A549 treated with CpdA at 1 μM for 4 hours (cell line): ENCODE measurements at places on chromosomes 5 and 9. TPM values are rescaled to one million over a fixed set of nuclear protein-coding genes. Genes with fewer than 3 reads are reported as not detected.

The SLC6A7 gene
- 0.01 to 0.07 TPM in 2 of 5 replicates, not detected in the others for total RNA-seq

The SH2D3C gene
- total RNA-seq: 0.03 to 0.16 TPM (median 0.13 TPM) in 4 of 5 replicates, not detected in the other

The RORB gene
- not detected in 5 replicates for total RNA-seq

The LCN15 gene
- 0.09 TPM in 1 of 5 replicates, not detected in the others for total RNA-seq

The TMEM252 gene
- not detected in 5 replicates for total RNA-seq

The PPP3R2 gene
- total RNA-seq: not detected in 5 replicates

The GNE gene
- total RNA-seq: 11.3 to 16.7 TPM (median 13.7 TPM) in 5 replicates

The TXNDC8 gene
- not detected in 5 replicates for total RNA-seq

The RCL1 gene
- 35.7 to 42.6 TPM (median 39.6 TPM) in 5 replicates for total RNA-seq

The GFPT2 gene
- 44.2 to 56.0 TPM (median 51.8 TPM) in 5 replicates for total RNA-seq

The FOXD4L3 gene
- total RNA-seq: 0.06 to 0.24 TPM (median 0.14 TPM) in 3 of 5 replicates, not detected in the others

The SPINK6 gene
- 0.26 to 1.4 TPM (median 0.37 TPM) in 5 replicates for total RNA-seq

The UBE2QL1 gene
- 0.11 to 0.16 TPM (median 0.13 TPM) in 5 replicates for total RNA-seq

The PCDHB8 gene
- total RNA-seq: 0.24 to 0.42 TPM (median 0.37 TPM) in 5 replicates

The SARDH gene
- 0.07 to 0.13 TPM (median 0.08 TPM) in 4 of 5 replicates, not detected in the other for total RNA-seq

The CARTPT gene
- not detected in 5 replicates for total RNA-seq

The PLCXD3 gene
- 0.19 to 0.48 TPM (median 0.31 TPM) in 5 replicates for total RNA-seq

The GPR21 gene
- not detected in 5 replicates for total RNA-seq

The SLC12A7 gene
- 21.5 to 29.4 TPM (median 26.9 TPM) in 5 replicates for total RNA-seq

The C5orf34 gene
- total RNA-seq: 5.0 to 5.4 TPM (median 5.3 TPM) in 5 replicates

The MED27 gene
- 31.3 to 35.8 TPM (median 33.4 TPM) in 5 replicates for total RNA-seq

The CDH10 gene
- 0.22 to 0.32 TPM (median 0.30 TPM) in 5 replicates for total RNA-seq

The OBP2B gene
- not detected in 5 replicates for total RNA-seq

The FAM78A gene
- total RNA-seq: 0.23 to 1.1 TPM (median 0.52 TPM) in 5 replicates

The CAMK4 gene
- total RNA-seq: 0.01 to 0.13 TPM (median 0.09 TPM) in 3 of 5 replicates, not detected in the others

The PCDHGA4 gene
- total RNA-seq: 0.08 to 0.20 TPM (median 0.10 TPM) in 5 replicates

The SHB gene
- total RNA-seq: 37.3 to 64.5 TPM (median 57.0 TPM) in 5 replicates

The ATP10B gene
- total RNA-seq: not detected in 5 replicates

The SH3TC2 gene
- 0.23 to 0.87 TPM (median 0.43 TPM) in 5 replicates for total RNA-seq
